ENCODE measurements at places on chromosomes 11 and 22. TPM values are rescaled to one million over a fixed set of nuclear protein-coding genes. Genes with fewer than 3 reads are reported as not detected.
A peak's percentile ranks its signal among the peaks of the same experiment; 100 is the strongest.

- no peak overlapping the region for H3K4me3 ChIP-seq
- H3K27ac ChIP-seq = no peak overlapping the region
- H3K4me1 ChIP-seq = no peaks in the 10 kb centered on the region
- no peak for DNase-seq
- no peaks in the 10 kb centered on the region for H3K27me3 ChIP-seq
- H3K36me3 ChIP-seq = no peaks in the 10 kb centered on the region
These were observed 116.6 kb upstream of the THY1 start for GRCh38 chr11:119539583-119539982.

DNA sequence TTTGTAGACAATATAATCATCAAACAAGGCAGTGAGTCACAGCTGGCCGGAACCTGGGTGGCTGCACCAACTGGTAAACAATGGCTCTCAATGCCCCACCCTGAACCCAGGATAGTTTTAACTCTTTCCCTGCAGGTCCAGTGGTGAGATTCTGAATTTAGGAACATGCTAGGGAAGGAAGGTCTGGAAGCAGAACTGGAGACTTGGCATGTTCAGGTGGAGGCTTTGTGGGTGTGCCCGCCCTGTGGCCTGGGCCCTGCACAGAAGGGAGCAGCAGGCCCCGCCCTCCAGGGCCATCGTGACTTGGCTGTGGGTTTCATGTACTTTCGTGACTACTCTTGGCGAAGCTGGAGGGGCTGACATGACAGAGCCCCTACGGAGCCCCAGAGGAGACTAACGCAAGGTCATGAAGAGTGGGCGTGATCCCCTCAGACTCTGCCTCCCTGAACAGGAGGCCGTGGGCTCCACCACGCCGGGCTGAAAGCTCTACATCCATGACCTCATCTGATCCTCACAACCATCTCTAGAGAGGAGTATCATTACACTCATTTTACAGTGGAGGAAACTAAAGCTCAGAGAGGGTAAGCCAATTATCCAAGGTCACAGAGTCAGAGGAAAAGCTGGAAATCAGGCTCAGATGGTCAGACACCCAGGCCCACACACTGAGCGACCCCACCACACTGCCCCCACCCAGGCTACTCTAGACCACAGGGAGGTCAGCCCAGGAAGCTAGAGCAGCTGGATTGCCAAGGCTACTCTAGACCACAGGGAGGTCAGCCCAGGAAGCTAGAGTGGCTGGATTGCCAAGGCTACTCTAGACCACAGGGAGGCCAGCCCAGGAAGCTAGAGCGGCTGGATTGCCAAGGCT, 27.3 kb downstream of the MAFF start:
- DNase-seq = no peak
- no peak overlapping the region for H3K27ac ChIP-seq
- H3K4me1 ChIP-seq = peaks cover 26% of the 10 kb centered on the region
- no peaks in the 10 kb centered on the region for H3K27me3 ChIP-seq
- no peak overlapping the region for H3K4me3 ChIP-seq
- H3K36me3 ChIP-seq = peaks cover 69% of the 10 kb centered on the region

DNA sequence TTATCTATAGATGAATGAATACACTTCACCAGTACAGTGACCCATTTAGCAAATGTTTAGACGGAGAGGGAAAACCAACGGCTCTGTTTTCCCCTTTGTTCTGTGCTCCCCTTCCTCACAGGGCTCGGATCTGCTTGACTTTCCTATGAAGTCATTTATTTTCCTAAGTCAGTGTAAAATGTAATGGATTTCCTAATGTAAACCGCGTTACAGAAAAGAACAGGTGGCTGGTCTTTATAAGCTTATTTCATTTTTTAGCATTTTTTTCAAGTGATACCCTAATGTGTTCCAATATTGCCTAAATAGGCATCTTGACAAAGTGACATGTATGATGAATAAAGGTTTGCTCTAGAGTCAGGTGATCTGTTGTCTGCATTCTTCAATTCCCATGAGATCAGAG, 207.5 kb downstream of the PGR start:
- no peak for DNase-seq
- H3K27me3 ChIP-seq = no peaks in the 10 kb centered on the region
- H3K4me1 ChIP-seq = no peaks in the 10 kb centered on the region
- H3K4me3 ChIP-seq = no peak overlapping the region
- no peak overlapping the region for H3K27ac ChIP-seq

DNA sequence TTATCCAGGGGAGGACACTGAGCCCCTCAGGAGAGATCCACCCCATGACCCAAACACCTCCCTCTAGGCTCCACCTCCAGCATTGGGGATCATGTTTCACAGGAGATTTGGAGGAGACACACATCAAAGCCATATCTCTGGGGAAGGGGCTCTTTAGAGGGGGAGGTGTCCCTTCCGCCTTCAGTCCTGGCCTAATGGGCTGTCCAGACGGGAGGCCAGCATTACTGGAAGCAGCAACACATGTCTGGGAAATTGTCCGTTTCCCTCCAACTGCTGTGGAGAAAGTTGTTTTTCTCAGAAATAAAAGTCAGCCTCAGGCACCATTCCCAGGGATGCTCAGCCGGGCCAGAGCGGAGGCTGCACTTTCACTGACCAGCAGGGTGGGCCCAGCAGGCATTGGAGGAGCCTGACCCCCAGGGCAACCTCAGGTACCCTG, 9.5 kb downstream of the CACNA1I start:
- H3K27ac ChIP-seq = no peak overlapping the region
- no peaks in the 10 kb centered on the region for H3K27me3 ChIP-seq
- H3K4me3 ChIP-seq = no peak overlapping the region
- no peak for DNase-seq

DNA sequence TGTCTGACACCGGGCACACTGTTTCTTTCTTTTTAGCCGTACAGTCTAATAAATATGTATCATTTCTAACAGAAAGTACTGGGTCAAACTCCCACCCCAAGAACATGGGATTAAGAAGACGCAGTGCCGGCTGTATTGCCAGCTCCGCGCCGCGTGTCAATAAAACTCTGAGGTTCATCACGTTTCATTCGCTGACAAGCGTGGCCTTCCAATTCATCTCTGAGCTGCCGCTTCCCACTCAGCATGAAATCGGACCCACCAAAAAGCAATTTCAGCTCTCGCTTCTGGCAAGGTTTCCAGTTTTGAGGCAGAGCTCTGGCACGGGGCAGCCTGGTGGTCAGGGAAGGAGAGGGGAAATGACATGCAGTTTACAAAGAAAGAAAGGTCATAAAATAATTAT, 819.8 kb downstream of the OPCML start:
- no peak overlapping the region for H3K27ac ChIP-seq
- H3K4me3 ChIP-seq = no peak overlapping the region
- no peaks in the 10 kb centered on the region for H3K36me3 ChIP-seq
- no peak for DNase-seq

DNA sequence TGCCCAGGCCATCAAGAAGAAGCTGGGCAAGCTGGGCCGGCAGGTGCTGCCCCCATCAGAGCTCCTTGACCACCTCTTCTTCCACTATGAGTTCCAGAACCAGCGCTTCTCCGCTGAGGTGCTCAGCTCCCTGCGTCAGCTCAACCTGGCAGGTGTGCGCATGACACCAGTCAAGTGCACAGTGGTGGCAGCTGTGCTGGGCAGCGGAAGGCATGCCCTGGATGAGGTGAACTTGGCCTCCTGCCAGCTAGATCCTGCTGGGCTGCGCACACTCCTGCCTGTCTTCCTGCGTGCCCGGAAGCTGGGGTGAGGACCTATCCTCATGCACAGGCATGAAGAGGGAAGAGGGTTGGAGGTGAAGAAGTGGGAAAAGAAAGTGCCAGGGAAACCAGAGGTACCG, 5.3 kb upstream of the NHERF4 start:
- H3K27me3 ChIP-seq = no peaks in the 10 kb centered on the region
- H3K4me3 ChIP-seq = no peak overlapping the region
- peaks cover 1% of the 10 kb centered on the region for H3K36me3 ChIP-seq
- H3K27ac ChIP-seq = no peak overlapping the region
- no peak for DNase-seq
- peaks cover 12% of the 10 kb centered on the region for H3K4me1 ChIP-seq

DNA sequence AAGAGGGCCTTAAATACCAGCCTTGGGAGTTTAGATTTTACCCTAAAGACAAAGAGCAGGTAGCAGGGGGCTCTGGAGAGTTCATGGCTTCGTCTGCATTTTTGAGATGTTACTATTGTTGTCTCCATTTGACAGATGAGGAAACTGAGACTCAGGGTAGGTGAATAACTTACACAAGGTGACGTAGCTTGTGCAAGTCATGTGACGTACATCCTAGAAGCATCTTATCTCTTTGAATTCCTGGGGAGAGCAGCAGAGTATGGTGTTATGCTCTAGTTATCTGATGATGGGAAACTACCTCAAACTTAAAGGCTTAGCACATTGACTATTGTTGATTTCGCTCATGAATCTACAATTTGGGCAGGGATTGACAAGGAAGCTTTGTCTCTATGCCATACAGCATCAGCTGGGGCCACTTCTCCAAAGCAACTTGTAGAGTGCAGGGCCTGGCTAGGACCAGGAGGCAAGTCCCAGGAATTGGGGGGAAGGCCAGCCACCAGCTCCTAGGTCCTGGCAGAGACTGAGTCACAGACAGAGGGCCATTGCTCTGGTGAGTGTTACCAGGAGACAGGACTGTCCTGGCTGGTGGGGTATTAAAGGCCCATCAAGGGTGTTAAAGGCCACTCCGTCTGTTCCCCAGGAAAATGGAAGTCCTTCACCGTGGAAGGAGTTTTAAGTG, 52.1 kb upstream of the TSKU start:
- no peak for DNase-seq
- peaks cover 2% of the 10 kb centered on the region for H3K27me3 ChIP-seq
- H3K4me3 ChIP-seq = no peak overlapping the region

DNA sequence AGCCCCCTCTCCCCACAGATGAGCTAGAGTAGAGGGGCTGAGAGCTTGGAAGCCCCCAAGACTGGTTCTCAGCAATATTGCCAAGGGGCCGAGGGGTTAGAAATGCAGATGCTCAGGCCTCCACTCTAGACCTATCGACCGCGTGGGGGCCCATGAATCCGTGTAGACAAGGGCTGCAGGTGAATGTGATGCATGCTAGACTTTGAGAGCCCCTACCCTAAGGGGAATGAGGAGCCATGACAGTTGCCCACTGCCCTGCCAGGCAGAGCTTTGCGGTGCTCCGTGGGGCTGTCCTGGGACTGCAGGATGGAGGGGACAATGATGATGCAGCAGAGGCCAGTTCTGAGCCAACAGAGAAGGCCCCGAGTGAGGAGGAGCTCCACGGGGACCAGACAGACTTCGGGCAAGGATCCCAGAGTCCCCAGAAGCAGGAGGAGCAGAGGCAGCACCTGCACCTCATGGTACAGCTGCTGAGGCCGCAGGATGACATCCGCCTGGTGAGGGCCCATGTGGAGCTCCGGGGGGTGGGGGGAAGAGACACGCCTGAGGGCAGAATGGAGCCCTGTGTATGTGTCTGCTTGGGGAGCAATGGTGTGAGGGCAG, 1.3 kb downstream of the SSH3 start:
- no peaks in the 10 kb centered on the region for H3K27me3 ChIP-seq
- H3K4me1 ChIP-seq = peaks cover 32% of the 10 kb centered on the region
- H3K4me3 ChIP-seq = peak overlapping the region; percentile 62
- H3K27ac ChIP-seq = no peak overlapping the region
- H3K36me3 ChIP-seq = peaks cover 23% of the 10 kb centered on the region

DNA sequence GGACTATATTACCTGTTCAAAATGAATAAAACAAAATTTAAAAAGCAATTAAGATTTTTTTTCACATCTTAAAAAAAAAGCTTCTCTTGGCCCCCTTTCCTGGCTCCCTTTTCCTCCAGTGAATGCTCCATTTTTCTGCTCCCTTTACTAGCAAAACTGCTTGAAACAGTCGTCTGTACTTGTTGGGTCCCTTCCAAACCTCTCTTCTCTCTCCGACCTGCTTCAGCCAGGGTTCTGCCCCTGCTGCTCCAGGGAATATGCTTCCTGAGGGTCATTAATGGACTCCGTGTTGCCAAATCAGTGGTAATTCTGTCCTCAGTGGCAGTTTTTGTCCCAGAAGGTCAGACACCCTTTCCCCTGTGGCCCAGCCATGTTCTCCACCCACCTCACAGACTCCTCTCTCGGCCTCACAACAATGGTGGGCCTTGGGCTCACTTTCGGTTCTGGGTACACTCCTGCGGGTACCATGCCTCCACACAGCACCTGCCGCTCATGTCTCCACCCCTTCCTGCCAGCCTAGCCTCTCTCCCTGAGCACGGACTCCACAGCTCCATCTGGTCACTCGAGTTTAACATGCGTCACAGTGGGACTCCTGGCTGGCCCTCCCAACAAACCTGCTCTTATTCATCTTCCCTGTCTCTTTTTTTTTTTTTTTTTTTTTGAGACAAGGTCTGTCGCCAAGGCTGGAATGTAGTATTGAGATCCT, 7.8 kb upstream of the POLR3H start:
- DNase-seq = no peak
- no peaks in the 10 kb centered on the region for H3K36me3 ChIP-seq
- H3K4me3 ChIP-seq = no peak overlapping the region
- no peaks in the 10 kb centered on the region for H3K4me1 ChIP-seq
- H3K27ac ChIP-seq = no peak overlapping the region
- no peaks in the 10 kb centered on the region for H3K27me3 ChIP-seq

DNA sequence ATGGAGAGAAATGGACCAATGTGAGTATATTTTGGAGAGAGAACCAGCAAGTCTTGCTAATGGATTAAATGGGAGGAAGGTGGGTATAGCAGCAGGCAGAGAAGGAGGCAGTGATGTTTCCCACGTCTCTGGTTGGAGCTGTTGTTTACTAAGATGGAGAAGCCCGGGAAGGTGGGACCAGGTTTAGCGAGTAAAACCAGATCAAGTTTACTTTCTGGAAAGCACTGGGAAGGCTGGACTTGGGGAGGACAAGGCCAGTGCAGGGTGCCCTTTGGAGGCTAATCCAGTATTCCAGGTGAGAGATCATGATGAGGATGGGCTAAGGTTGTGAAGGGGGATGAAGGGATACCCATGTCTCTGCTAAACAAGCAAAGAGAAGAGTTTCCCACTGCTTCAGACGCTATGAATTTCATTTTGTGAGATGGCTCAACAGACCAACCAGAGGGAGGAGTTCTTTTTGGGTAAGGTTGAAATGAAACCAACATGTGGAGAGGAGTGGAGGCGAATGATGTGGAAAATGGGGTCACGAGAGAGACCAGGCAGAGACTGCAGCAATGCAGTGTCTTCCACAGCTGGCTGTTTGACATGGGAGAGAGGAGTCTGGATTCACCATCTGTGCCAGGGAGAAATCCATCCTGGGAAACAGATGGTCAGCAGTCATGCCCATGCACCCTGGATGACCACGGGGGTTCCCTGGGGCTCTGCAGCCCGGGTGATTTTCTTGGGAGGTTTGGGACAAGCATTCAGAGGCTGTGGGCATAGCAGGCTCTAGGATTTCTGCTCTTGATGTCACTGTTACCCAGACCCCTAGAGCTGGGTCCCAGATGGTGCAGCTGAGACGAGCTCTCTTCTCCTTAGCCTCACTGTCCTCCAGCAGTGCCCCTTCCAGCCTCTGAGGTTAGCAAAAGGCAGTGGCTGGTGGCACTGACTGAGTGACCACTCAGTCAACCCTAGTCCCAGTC, 24.9 kb downstream of the COMMD9 start:
- no peak overlapping the region for H3K4me3 ChIP-seq
- DNase-seq = no peak
- H3K36me3 ChIP-seq = no peaks in the 10 kb centered on the region
- H3K27me3 ChIP-seq = peaks cover 8% of the 10 kb centered on the region
- peaks cover 2% of the 10 kb centered on the region for H3K4me1 ChIP-seq

Gene MMP27
- total RNA-seq = not detected

Gene CD6
- total RNA-seq = 814 TPM

Gene SERPING1
- total RNA-seq = not detected
